ENCODE measurements at places on chromosomes 4 and X.

DNA sequence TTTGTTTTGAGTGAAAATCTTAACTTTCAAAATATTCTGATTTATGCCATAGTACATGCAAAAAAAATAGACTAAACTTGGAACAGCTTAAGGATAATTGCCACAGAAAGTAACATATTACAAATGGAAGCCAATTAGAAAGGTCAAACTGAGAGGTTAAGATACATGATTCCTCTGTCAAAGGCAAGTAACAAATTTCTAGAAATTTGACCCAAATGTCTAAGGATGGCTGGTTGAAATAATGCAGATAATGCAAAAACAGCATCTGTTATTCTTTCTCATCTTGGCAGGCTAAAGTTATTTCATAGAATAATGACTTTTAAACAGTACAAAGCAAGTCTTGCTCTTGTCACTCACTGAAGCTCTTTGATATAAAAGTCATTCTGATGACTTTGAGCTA, 10.5 kb downstream of the FGF5 start:
- DNase-seq, result no peak

- DNase-seq, result no peak
These were observed 97.1 kb upstream of the ATOH1 start for GRCh38 chr4:93731456-93731855.

DNA sequence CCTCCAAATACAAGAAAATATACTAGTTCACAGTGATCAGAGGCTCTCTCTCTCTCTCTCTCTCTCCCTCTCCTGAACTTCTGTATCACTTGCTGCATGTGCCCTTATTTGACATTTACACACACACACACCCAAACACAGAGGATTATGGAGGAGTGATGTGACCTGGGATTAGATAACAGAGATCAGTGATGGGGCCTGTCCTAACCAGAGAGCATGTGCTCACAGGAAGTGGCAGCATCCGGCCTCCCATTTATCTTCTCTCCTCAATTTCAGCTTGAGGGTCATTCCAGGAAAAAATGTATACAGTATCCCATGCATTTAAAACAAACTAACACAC, 143.0 kb downstream of the TSPAN5 start:
- DNase-seq, result no peak

DNA sequence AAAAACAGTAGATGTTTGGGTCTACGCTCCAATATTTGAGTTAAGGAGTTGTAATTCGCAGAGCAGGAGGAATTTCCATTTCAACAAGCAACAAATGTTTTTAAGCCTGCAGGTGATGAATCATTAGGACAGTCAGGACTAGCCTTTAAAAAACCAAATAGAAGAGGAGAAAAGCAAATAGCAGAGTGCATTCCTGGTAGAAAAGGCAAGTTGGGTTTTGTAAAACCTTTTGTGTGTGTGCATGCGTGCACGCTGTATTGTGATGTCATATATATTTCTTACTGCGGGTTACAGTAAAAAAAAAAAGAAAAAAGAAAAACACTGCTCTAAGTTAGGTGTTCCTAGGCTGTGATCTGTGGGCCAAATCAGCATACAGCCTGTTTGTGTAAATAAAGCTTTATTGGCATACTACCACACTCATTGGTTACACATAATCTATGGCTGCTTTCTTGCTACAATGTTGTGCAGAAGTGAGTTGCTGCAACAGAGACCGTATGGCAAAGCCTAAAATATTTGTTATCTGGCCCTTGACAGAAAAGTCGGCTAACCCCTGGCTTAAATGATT, 135.6 kb downstream of the MID1 start:
- no peak for DNase-seq

GRCh38 chrX:145396612-145397011, 149.3 kb downstream of the SPANXN1 start:
- DNase-seq, result no peak

- no peak for DNase-seq
These were observed 24.5 kb upstream of the SPP1 start for GRCh38 chr4:87950936-87951511.

GRCh38 chr4:176837169-176837895, 44.6 kb upstream of the VEGFC start:
- no peak for DNase-seq

Measured in MM.1S (cell line).